ENCODE measurements at places on chromosomes 3 and 15. TPM values are rescaled to one million over a fixed set of nuclear protein-coding genes. Genes with fewer than 3 reads are reported as not detected.
A peak's percentile ranks its signal among the peaks of the same experiment; 100 is the strongest.

Gene CELSR3
- total RNA-seq = 1.6 TPM

Gene GABRR3
- not detected for total RNA-seq

Gene A4GNT
- not detected for total RNA-seq

Gene PIK3CA
- total RNA-seq = 19.7 TPM

DNA sequence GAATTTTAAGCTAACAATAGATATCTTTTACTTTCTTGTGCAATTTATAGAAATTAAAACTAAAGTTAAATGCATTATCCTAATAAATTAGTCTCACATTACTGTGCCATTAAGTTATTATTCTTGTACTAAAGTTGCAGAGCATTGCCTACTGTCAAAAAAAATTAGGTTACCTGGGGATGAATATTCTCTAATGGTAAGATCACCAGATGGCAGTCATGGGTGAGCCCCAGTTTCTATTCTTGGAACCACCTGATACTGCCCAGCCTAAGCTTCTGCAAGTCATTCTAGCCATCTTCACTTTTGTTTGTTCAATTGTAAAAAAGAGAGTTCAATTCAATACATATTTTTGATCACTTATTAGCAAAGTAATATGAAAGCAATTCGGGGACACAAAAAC is 213.2 kb downstream of the CADM2 start:
- DNase-seq = no peak

GRCh38 chr15:48965972-48966371 is 2.3 kb upstream of the SHC4 start:
- peak; percentile 79 for DNase-seq

DNA sequence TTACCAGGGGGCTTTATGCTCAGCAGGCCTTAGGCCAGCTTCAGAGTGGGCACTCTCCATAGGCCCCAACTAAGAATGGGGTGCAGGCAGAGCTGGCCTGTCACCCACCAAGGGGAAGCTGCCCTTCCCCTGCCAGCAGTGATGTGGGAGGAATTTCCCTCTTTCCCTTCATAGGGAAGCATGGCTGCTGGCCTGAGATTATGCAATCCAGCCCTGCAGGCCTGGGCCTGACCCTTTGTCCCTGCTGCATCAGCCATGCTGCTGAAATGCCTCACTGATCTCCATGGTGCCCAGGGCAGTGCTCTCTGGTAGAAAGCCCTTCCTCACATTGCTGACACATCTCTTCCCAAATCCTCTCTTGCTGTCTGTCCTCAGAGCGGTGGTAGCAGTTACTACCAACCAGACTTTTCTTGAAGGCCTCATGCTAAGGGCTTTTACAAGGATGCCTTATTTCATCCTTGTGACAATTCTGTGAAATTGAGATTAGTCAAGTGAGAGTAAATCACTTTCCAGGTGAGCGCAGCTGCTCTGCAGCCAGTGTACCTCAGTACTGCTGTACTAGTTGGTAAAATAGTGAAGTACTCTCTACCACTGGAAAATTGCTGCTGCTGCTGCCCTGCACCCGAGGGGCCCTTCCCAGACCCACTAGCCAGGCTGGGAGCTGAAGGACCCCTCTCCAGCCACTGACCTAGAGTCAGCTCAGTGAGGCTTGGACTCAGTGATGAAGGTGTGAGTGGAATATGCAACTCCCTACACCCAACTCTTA is 33.8 kb downstream of the MRAS start:
- DNase-seq = no peak

DNA sequence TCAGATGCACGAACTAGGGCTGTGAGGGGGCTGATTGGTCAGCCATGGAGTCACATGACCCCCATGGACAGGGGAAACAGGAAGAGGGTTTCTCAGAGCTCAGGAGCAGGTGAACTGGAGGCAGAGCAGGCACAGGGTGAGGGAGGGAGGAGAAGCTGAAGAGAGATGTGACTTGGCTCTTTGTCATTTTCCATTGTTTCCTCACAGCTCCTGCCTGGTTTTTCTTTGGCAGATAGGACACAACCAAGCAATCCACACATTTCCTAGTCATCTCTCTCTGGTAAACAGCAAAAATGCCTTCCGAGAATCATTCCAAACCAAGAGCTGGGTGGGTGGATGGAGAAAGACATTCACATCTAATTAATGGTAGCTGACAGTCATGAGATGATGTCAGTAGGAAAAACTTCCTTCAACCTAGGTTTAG is 43.4 kb upstream of the LMCD1 start:
- DNase-seq = peak; percentile 39

DNA sequence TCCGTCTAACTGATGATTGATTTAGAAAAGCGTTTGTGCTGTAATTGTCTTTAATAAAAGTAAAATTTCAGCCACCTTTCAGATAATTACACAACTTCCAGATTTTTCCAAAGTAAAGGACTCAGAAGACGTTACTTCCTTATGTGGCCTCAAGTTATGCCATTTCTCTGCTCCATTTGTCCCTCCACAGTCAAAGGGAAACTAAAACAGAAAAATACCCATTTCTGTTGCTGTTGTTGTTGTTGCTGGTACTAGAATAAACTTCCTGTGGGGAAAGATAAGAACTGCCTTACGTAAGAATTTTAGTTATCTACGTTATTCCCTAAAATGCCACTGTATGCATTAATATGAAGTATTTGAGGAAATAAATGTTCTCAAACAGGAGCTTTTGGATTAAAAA is 153.9 kb downstream of the P3H2 start:
- DNase-seq = no peak

DNA sequence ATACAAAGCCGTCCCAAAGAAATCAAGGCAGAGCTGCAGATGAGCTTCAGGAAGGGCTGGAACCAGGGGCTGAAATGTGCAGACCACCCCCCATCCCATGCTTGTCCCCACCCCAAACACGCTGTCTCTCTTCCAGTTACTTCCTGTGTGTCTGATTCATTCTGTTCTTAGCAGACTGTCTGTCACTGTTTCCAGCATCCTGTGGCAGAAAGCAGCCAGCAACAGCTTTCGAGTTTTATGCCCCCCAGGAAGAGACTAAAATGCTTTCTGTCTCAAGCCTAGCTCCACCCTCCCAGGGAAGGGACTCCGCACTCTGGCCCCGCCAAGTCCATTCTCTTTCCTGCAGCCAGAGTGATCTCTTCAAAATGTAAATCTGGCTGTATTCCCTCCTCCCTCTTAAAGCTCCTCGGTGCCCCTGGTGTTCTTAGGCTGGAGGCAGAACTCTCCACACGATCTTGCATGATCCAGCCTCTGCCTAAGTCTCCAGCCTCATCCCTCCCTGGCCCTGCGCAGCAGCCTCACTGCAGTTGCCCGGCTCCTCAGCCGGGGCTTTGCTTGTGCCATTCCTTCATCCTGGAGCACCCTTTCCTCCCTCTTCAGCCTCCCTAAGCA is 41.5 kb downstream of the HRH1 start:
- DNase-seq = peak; percentile 56

DNA sequence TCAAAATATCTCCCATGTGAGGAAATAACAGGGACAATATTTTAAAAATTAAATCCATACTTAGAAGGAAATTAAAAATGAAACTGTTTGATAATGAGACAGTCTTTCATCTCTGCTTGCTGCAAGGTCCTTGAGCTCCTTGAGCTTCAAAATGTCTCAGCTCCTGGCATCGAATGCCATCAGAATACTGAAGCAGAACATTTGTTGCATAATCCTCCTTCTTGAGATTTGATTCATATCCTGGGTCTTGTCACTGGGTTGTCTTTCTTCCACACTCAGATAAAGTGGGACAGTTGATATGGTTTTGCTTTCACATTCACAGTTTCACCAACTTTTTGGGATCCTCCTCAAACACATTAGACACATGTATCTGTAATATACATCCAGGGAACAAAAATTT is 27.8 kb downstream of the COL8A1 start:
- DNase-seq = no peak

DNA sequence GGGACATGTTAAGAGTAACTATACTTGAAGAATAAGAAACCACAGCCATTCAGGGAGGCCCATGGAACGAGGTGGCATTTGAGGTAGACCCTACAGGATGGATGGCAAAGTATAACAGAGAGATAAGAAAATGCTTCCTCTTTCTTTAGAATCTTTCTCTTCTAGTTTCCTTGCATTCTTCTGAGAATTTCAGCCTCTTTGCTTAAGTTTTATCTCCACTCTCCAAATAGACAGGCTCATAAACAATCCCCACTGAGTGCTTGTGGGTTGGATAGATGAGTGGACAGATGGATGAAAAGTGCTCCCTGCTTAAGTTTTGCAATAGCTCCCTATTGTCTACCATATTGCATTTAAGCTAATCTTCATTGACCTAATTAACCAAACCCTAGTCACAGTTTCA is 103.7 kb downstream of the MEX3B start:
- no peak for DNase-seq

- peak; percentile 52 for DNase-seq
These were observed 549.4 kb upstream of the MDFIC2 start for GRCh38 chr3:70861855-70862254.

DNA sequence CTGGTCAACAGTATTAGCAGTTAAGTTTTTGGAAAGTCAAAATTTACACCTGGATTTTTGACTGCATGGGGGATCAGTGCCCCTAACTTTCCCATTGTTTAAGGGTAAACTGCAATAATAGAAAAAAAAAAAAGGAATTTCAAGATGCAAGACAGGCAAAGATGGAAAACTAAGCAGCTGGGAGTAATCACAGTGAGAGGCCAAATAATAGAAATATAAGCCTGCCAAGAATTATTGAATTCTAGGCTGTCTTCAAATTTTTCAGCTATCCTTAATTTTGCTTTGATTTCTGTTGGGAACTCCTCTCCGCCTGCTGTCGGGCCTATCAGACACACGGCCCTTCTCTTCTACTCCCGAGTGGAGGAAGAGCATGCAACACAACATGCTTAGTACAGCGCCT is 215.5 kb upstream of the LMCD1 start:
- no peak for DNase-seq

DNA sequence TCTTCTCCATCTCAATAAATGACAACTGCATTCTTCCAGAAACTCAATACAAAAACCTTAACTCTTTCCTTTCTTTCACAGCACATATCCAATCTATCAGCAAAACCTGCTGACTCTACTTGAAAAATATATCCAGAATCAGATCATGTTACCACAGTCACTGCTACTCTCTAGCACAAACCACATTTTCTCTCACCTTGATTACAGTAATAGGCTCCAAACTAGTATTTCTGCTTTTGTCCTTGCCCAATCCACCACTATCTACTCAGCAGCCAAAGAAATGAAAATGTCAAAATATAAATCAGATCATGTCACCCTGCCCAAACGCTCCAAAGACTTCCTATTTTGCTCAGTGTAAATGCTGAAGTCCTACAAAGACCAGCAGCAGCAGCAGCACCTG is 15.2 kb downstream of the TMCC1 start:
- DNase-seq = no peak

DNA sequence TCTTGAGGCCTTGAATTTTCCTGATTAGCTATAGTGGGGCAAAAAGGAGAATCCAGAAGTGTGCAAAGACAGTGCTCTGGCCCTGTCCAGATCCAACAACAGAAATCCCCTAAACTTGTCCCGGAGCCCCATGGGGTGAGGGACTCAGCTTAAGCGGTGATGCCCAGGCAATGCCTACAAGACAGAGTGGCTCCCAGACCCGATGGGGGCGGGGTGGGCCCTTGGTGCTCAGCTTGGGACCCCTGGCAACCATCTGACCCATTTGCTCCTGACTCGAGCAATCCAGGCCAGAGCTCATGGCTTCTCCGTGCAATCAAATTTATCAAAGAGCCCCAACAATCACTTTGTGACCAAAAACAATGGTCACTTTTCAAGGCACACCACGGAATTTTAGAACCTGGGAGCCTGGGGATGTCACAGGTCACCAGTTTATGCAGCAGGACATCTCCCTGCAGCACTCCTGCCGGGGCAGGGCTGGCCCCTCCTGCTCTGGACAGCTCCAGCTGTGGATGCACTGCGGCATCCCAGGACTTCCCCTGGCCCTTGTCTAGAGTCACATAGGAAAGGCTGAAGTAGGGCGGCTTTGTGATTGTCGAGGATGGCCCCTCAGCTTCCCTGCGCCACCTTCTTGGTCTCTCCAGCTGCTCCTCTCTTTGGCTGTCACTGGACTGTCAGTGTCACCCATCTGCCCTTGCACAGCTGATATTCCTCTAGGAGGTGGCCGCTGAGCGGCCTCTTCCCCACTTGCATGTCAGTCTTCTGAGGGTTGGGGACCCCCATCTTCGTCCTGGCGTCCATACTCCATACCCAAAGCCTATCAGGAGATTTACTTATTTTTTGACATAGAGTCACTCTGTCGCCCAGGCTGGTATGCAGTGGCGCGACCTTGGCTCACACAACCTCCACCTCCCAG is 28.4 kb downstream of the RGMA start:
- DNase-seq = no peak

DNA sequence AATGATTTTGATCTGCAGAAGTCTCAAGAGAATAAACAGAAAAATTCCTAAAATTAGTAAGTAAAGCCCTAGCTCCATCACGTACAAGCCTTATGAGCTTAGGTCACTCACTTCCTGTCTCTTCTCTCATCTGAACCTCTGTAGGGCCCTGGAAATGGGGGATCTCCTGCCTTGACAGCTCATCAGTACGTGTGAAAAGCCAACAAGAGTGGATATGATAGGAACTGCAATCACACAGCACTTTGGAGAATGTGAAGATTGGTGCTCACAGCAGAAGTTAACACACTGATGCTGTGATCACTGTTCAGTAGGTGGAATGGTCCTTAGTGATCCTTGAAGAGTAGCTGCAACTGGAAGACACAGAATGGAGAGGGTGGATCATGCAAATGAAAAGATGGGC is 27.8 kb upstream of the ALDH1L1 start:
- DNase-seq = peak; percentile 45

DNA sequence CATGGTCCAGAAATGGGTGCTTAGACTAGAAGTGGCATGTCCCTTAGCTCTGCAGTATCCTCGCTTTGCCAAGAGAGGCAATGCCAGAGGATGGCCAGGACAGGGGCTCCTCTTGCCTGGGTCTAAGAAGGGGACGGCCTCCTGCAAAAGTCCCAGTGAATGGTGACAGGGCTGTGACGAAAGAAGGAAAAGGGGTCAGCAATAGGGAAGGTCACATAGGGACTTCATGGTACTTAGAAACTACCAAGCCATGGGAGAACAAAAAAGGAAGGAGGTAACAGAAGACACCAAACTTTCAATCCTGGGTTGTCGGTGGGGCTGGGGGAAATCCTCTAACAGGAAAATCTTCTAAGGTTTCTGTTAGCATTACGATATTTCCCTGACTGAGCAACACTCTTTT is 36.2 kb upstream of the ATOSA start:
- no peak for DNase-seq

GRCh38 chr3:194574639-194575483 is 58.4 kb downstream of the TMEM44 start:
- DNase-seq = peak; percentile 80

DNA sequence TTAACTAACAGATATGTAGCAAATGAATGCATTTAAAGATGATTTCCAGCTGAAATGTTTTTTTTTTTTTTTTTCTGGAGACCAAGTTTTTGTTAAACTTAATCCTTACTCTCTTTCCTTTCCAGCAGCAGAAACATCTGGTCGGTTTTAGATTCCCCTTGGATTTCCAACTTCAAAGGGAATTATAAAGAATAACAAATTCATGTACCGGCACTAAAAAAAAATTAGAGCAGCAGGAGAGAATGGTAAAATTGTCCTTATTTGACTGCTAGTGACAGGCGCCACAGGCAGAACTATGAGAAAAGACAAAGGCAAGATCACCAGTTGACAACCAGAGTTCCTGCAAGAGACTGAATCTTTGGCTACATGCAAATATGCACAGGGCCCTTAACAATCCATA is 393.3 kb downstream of the TIGIT start:
- no peak for DNase-seq

Data from HFFc6 (cell line).